ENCODE measurements at places on chromosomes 12 and 14.
A peak's percentile ranks its signal among the peaks of the same experiment; 100 is the strongest.

DNA sequence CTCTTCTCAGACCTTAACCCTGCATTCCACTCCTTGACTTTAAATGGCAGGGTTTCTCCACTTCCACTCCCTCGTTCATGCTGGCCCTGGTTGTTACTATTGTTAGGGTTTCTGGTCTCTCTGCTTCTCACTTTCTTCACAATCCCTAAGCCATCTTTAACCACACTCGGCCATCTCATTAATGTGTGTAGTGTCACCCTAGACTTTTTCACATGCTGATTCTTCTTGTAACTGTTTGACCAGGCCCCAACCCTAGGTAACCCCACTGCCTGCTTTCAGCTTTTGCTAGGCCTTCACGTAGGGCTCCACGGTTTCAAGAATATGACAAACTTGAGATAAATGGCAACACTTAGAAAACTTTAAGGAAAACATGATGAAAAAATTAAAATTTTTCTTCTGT is 195.1 kb downstream of the IPO8 start:
- no peak for DNase-seq

GRCh38 chr12:55072083-55072482 is 52.3 kb downstream of the NEUROD4 start:
- DNase-seq, result peak; percentile 73

DNA sequence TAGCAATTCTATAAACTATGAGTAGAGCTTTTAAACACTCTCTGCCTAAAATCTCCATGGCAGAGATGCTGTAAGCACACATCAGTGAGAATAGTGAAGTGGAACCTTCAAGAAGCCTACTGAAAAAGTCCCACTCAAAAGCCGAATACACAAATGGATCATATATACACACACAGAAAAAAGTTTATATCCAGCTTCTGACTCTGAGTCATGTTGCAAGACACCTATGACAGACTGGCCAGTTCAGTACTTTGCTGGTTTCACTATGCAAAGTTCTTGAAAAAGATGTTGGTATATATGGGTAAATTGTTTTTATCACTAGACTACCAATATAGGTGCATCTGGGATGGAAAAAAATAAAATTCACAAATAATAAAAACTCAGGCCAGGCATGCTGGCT is 126.1 kb downstream of the KCNK10 start:
- no peak for DNase-seq

- DNase-seq, result peak; percentile 53
Measured at GRCh38 chr14:93970965-93971634, 5.3 kb downstream of the ASB2 start.

GRCh38 chr14:100238419-100239210 is at the start of gene YY1:
Gene YY1, plus strand, starts transcription at chr14:100239144. Its CDS starts 101 bp downstream, at chr14:100239245.
- peak; percentile 97 for DNase-seq

- no peak for DNase-seq
Measured at GRCh38 chr12:121043067-121043466, 4.0 kb upstream of the OASL start.

- no peak for DNase-seq
Measured at GRCh38 chr14:101249676-101250036, 311.6 kb upstream of the DIO3 start.

GRCh38 chr14:33393231-33393894 is 454.7 kb downstream of the NPAS3 start:
- DNase-seq, result no peak

- no peak for DNase-seq
Measured at GRCh38 chr14:59630288-59630963, 53.8 kb upstream of the CCDC175 start.

- DNase-seq, result no peak
Measured at GRCh38 chr14:93986955-93987354, 10.1 kb upstream of the CCDC197 start.

DNA sequence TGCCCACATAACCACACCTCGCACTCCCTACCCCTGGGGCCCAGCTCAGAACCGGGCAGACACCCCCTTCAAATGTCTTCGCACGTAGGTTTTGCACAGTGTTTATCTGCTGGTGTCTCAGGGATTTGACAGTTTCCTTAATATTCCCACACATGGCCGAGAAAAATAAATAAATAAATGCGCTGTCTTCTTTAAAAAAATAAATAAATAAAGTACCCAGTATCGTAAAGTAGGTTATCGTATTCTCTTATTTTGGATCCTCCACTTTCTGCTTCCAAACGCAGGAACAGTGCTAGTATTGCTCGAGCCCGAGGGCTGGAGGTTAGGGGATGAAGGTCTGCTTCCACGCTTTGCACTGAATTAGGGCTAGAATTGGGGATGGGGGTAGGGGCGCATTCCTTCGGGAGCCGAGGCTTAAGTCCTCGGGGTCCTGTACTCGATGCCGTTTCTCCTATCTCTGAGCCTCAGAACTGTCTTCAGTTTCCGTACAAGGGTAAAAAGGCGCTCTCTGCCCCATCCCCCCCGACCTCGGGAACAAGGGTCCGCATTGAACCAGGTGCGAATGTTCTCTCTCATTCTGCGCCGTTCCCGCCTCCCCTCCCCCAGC is 710 bp upstream of the FOS start:
- peak; percentile 74 for DNase-seq

DNA sequence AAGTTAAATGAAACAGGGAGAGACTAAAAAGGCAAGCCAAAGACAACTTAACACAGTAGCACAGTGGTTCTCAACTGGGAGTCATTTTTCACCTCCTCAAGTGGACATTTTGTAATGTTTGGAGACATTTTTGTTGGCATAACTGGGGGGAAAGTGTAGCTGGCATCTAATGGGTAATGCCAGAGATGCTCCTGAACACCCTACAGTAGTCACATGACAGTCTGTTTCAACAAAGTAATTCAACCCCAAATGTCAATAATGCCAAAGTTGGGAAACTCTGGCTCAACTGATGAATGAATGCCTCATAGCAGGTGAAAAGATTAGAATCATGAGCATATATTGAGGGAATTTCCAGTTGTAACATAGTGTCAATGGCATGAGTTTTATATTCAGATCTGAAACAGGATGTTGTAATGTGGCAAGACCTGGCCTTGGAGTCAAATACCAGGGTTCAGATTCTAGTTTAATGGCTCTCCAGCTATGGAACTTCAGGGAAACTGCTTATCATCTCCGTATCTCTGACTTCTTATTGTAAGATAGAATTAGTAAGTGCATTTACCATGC is 2.4 kb upstream of the OR4K5 start:
- no peak for DNase-seq

DNA sequence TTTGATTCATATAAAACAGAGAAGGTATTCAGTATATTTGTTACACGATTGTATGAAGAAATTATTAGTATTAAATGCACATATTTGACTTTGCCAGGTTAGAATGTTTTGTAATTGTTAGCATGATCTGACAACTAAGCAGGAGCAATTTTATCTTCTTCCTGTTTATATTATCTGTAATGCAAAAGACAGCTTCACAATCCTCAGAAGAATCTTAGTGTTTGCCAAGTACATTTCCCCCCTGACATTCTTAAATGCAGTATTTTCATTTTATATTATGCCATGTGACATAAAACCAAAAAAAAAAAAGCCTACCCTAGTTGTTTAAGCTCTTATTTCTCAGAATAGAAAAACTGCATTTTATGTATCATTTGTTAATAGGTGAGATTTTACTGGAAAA is 469.4 kb downstream of the FOXG1 start:
- DNase-seq, result no peak

- no peak for DNase-seq
Measured at GRCh38 chr14:95892142-95892541, 15.5 kb downstream of the TUNAR start.

DNA sequence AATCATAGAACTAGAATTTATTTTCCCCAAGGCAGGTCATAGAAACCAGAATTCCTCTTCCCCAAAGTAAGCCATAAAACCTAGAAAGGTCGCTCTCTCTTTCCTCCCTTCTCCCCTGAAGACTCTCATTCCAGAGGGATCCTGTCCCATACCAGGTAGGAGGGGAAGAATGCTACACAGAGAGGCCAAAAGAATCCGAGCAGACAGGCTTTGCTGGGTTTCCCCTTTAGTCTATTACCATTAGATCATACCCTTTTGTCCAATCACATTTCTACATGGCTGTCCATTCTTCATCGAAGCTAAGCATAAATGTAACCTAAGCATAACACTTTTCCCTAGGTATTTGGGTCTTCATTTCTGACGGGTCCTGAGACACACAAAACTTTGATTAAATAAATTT is 204.5 kb downstream of the SPTSSA start:
- DNase-seq, result no peak

DNA sequence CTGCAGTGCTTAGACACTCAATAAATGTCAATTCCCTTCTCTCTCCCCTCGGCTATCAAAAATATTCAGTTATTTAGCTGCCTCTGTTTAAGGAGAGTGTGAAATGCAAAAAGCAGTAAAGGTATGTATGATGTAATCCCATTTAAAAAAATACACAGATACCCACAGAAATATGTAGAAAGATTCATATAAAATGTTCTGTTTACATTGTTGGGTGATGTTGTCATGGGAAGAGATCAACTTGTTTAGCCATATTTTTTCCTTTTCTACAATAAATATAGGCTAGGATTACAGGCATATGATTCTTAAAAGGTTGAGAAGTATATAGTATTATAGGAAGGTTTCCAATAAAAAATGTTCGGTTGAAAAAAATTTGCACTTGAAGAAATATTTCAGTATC is 7.8 kb downstream of the PPP2R3C start:
- DNase-seq, result no peak

GRCh38 chr12:56629459-56630179 is 507 bp downstream of the BAZ2A start:
- DNase-seq, result peak; percentile 56

DNA sequence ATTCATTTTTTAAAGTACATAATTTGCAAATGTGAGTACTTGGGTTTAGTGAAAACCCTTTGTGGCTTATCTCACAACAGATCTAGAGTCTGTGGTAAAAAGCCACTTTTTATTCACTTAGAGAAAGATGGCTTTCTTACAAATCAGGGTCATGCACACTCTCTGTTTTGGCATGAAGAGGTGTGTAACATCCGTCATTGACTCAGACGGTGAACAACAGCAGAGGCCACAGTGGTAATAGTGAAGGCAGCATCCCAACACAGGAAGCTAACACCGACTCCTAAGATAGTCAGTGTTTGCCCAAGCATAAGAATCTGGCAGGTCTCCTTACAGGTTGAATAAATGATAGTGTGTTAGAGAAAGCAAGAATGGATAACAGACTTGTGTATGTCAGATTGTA is 593.0 kb downstream of the SOX5 start:
- DNase-seq, result no peak

GRCh38 chr12:2637371-2637770 is 157.4 kb upstream of the FKBP4 start:
- DNase-seq, result no peak

GRCh38 chr14:35366056-35366451 is 38.5 kb downstream of the NFKBIA start:
- no peak for DNase-seq

DNA sequence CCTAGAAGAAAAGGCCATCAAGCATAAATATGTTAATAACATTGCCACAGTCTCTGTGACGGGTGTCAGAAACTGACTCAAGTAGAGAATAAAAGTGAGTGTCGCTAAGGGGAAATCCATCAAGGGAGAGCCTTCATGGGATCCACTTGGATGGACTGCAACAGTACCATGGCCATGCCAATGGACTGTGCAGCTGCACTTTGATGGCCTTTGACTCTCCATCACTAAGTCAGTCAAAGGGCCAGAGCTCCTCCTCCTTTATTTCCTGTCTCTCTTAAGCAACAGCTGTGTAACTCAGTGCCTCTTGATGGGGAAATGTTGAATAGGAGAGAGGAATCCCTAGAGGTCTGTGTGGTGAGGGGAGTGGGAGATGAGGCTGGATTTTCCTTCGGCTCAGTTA is 335.2 kb downstream of the BMP4 start:
- DNase-seq, result no peak

DNA sequence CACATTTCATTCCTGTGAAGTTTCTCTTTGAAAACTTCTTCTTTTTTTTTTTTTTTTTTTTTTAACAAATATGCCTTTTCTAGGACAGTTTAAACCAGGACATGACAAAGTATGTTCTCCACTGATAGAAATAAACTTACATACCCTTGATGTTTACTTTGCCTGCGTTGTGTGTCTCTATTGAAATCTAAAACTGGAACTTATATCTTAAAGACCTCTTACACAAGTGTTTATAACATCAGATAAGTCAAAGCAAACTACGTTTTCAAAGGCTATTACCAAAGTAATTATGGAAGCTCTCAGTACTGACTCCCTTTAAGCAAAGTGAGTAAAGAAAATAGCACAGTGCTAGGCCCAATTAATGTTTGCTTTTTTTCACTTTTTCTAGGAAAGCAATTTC is 30.6 kb upstream of the ISM2 start:
- no peak for DNase-seq

- DNase-seq, result no peak
Measured at GRCh38 chr12:123532808-123533649, 490 bp downstream of the RILPL1 start.

DNA sequence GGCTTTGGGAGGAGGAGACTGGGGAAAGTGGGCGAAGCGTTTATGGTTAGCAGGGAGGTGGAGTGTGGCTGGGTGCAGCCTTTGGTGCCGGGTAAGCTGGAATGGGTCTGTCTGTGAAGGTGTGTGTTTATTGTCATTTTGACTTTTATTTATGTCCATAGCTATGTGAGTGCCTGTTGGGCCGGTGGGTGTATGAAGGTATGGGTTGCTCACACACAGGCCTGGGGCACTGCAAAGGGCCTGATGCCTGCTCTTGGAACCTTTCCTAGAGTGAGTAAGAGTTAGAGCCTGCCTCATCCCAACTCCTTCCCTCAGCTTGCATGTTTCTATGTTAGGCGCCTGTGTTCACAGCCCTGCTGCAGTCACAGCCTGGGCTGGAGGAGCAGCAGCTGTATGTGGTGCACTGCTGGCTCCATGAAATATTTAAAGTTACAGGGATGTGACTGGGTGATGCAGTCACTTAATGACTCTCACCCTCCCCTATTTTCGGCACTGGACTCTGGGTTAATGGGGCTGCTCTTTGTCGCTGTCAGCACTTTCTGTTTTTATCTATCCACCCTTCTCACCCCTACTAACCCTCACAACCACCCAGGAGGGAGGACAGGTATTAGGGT is 2.6 kb upstream of the PPP1R1A start:
- no peak for DNase-seq

GRCh38 chr12:65668981-65669695 is 155.1 kb upstream of the HMGA2 start:
- DNase-seq, result peak; percentile 45

- no peak for DNase-seq
Measured at GRCh38 chr12:103924761-103925641, 5.2 kb upstream of the HSP90B1 start.

DNA sequence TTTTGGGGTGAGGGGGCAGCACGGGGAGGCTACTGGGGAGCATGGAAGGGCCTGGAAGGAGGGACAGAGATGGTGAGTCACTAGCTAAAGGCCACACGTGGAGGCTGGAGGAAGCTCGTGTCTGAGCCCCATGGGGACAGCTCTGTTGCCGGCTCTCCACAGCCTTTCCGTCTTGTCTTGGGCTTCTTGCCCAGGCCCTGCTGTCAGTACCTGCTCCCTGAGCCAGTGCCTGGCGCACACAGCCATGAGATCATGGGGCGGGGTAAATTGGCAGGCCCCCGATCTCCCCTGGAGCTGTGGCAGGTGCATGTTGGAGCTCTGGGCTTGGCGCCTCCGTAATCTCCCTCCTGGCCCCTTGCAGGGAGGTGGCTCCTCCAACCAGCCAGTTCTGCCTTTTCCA is 16.1 kb upstream of the KRT80 start:
- no peak for DNase-seq
